ENCODE measurements at places on chromosomes 7 and 10. TPM values are rescaled to one million over a fixed set of nuclear protein-coding genes. Genes with fewer than 3 reads are reported as not detected.

The CALHM3 gene
- total RNA-seq = 0.30 TPM

The CAMK1D gene
- total RNA-seq = 0.11 TPM

The LRRC61 gene
- 4.1 TPM for total RNA-seq

The WIPF3 gene
- total RNA-seq = not detected

The NKX1-2 gene
- total RNA-seq = not detected

GRCh38 chr10:24519950-24520349 lies 203.7 kb downstream of the ARHGAP21 start:
- DNase-seq = no peak
- no peak overlapping the region for H3K27ac ChIP-seq
- no peaks in the 10 kb centered on the region for H3K27me3 ChIP-seq
- H3K4me3 ChIP-seq = no peak overlapping the region
- H3K36me3 ChIP-seq = no peaks in the 10 kb centered on the region

DNA sequence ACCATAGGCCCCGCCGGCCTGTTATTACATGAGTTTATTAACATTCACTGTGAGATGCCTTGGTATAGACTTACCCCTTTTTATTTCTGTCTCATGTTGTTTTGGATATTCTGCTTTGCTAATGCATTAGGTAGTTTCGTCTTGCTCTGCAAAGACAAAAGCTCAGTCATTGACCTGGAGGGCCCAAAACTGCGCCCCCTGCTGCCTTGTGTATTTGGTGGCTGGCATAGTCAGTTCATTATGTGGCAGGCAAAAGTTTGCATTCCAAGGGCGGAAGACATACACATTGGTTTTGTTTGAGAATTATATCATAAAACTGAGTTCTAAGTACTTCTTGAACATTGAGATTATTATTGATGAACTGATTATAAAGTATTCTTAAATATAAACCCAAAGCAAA lies 372.5 kb downstream of the SDK1 start:
- peak; percentile 72 for DNase-seq
- no peaks in the 10 kb centered on the region for H3K4me1 ChIP-seq
- H3K27me3 ChIP-seq = no peaks in the 10 kb centered on the region
- H3K27ac ChIP-seq = no peak overlapping the region
- H3K4me3 ChIP-seq = no peak overlapping the region
- H3K36me3 ChIP-seq = no peaks in the 10 kb centered on the region

- peak overlapping the region; percentile 95 for H3K27ac ChIP-seq
- H3K4me1 ChIP-seq = peaks cover 89% of the 10 kb centered on the region
- no peaks in the 10 kb centered on the region for H3K27me3 ChIP-seq
- peak; percentile 69 for DNase-seq
These were observed 3.7 kb upstream of the MYO1G start for GRCh38 chr7:44982535-44982923.

GRCh38 chr7:116512520-116513188 lies 12.2 kb upstream of the CAV1 start:
- no peak for DNase-seq
- peak overlapping the region; percentile 65 for H3K4me3 ChIP-seq
- H3K36me3 ChIP-seq = no peaks in the 10 kb centered on the region
- peaks cover 17% of the 10 kb centered on the region for H3K4me1 ChIP-seq
- no peak overlapping the region for H3K27ac ChIP-seq

- peaks cover 76% of the 10 kb centered on the region for H3K4me1 ChIP-seq
- no peak overlapping the region for H3K4me3 ChIP-seq
- H3K27me3 ChIP-seq = no peaks in the 10 kb centered on the region
These were observed 33.6 kb downstream of the PALD1 start for GRCh38 chr10:70512149-70512639.

- DNase-seq = no peak
- no peaks in the 10 kb centered on the region for H3K4me1 ChIP-seq
- no peak overlapping the region for H3K4me3 ChIP-seq
- H3K27ac ChIP-seq = no peak overlapping the region
- H3K27me3 ChIP-seq = peaks cover 7% of the 10 kb centered on the region
These were observed 58.7 kb upstream of the NANOS1 start for GRCh38 chr10:118970770-118971169.

DNA sequence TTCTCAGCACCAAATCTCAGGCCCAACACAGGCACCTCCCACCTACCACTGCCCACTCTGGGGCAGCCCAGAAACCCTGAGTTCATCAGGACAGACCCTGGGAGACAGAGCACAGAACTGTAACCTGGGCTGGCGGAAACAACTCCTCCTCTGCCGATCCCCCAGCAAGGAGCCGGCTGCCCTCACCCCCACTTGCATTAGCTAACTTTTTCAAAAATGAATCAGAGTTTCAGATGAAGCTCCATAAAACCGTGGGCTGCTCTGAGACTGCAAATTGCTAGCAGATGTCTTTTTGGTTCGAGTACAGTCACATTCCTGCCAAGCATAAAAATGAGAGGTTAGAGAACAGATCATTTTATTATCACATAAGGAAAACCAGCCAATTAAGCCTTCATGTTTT lies 93.4 kb upstream of the PARD3 start:
- DNase-seq = no peak
- no peaks in the 10 kb centered on the region for H3K27me3 ChIP-seq
- H3K4me1 ChIP-seq = no peaks in the 10 kb centered on the region
- no peak overlapping the region for H3K4me3 ChIP-seq

GRCh38 chr10:102065561-102066398 lies 631 bp downstream of the HPS6 start:
- H3K4me3 ChIP-seq = peak overlapping the region; percentile 82
- peak overlapping the region; percentile 69 for H3K27ac ChIP-seq
- H3K36me3 ChIP-seq = no peaks in the 10 kb centered on the region
- DNase-seq = peak; percentile 54
- peaks cover 17% of the 10 kb centered on the region for H3K4me1 ChIP-seq
- no peaks in the 10 kb centered on the region for H3K27me3 ChIP-seq

Measured in Karpas-422 (cell line).